NCI-H69 (cell line): ENCODE measurements at places on chromosomes 2 and 18.
A peak's percentile ranks its signal among the peaks of the same experiment; 100 is the strongest.

GRCh38 chr2:176583607-176584006 is 314.4 kb downstream of the MTX2 start:
- no peak for DNase-seq

- DNase-seq = no peak
These were observed 10.7 kb upstream of the ADCY3 start for GRCh38 chr2:24930768-24931167.

DNA sequence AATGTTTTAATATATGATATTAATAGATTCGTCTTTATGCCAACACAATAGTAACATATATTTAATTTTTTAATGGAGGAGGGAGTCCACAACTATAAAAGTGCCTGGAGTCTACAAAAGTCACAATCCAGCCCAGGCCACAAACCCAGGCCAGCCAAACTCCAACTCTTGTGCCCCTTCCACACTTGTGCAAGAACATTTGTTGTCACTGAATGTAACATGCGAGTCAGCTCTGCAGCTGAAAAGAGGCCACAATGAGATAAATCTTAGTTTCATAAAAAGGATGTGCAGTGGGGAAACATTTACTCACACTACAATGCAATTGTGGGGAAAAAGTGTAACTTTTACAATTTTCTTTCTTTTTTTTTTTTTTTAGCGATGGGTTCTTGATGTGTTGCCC is 110.8 kb downstream of the MCFD2 start:
- no peak for DNase-seq

DNA sequence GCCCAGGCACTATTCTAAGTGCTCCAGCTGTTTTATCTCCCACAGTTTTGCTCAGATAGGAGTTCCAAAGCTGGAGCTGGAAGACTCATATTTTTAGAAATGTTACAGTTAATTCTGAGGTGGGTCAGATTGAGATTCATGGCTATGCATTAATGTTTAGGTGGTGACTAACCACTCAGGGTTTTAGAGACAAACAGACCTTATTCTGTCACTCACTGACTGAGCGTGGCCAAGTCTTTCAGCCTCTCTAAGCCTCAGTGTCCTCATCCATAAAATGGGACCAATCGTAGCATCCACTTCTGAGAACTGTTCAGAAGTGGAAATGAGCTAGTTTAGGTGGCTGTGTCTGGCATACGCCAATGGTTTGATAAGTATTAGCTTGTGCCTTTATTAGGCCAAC is 4.3 kb upstream of the CASP8 start:
- DNase-seq = no peak

- DNase-seq = peak; percentile 43
These were observed 28.1 kb downstream of the ASAP2 start for GRCh38 chr2:9234680-9235146.
